ENCODE measurements at places on chromosomes 13 and 19.
A peak's percentile ranks its signal among the peaks of the same experiment; 100 is the strongest.

GRCh38 chr13:60603049-60603448 lies 206.0 kb downstream of the TDRD3 start:
- H3K36me3 ChIP-seq: no peaks in the 10 kb centered on the region
- H3K4me3 ChIP-seq: no peak overlapping the region
- H3K27me3 ChIP-seq: no peaks in the 10 kb centered on the region
- H3K27ac ChIP-seq: no peak overlapping the region
- H3K4me1 ChIP-seq: no peaks in the 10 kb centered on the region
- DNase-seq: no peak

DNA sequence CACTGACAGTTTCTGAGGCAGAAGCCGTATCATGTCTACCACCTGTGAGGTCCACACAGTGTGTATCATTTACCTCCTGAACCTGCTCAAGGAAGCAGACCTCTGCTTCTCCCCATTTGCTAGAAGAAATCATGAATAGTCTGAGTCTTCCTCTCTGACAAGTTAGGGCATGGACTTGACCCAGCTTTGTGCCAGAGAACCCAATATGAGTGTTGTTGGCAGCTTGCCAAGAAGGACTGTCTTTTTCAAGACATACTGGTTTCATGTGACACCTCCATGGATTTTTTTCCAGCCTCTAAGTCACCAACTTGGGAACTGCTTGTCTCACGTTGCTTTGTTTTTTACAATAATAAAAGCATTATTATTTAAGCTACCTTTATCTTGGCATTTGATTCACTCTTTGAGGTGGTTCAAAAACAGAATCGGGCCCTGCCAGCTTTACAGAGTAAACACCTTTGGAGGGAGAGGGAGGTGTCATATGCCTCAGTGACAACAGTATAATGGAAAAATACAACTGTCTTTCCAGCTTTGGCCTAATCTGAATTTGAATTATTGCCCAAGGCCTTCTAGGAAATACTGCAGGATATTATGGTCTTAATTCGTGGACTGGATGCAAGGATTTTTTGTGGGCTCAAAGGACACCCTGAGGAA lies 9.6 kb downstream of the ZNF211 start:
- H3K27ac ChIP-seq: no peak overlapping the region
- H3K4me3 ChIP-seq: no peak overlapping the region
- H3K27me3 ChIP-seq: no peaks in the 10 kb centered on the region
- H3K36me3 ChIP-seq: peaks cover 38% of the 10 kb centered on the region
- no peaks in the 10 kb centered on the region for H3K4me1 ChIP-seq

GRCh38 chr13:28488376-28489005 lies 6.4 kb downstream of the FLT1 start:
- H3K27me3 ChIP-seq: peaks cover 20% of the 10 kb centered on the region
- peaks cover 1% of the 10 kb centered on the region for H3K4me1 ChIP-seq
- H3K27ac ChIP-seq: no peak overlapping the region
- DNase-seq: no peak

GRCh38 chr13:36601186-36601585 lies 72.6 kb upstream of the SERTM1 start:
- H3K4me3 ChIP-seq: no peak overlapping the region
- H3K36me3 ChIP-seq: no peaks in the 10 kb centered on the region
- H3K4me1 ChIP-seq: no peaks in the 10 kb centered on the region
- H3K27me3 ChIP-seq: no peaks in the 10 kb centered on the region

- H3K27ac ChIP-seq: peak overlapping the region; percentile 14
- H3K4me3 ChIP-seq: no peak overlapping the region
- H3K36me3 ChIP-seq: no peaks in the 10 kb centered on the region
- no peaks in the 10 kb centered on the region for H3K27me3 ChIP-seq
- peaks cover 13% of the 10 kb centered on the region for H3K4me1 ChIP-seq
- peak; percentile 64 for DNase-seq
Observed at GRCh38 chr13:32791545-32792172, 205.4 kb downstream of the PDS5B start.

GRCh38 chr13:39405107-39405506 lies 197.9 kb downstream of the LHFPL6 start:
- H3K27ac ChIP-seq: no peak overlapping the region
- no peaks in the 10 kb centered on the region for H3K4me1 ChIP-seq
- DNase-seq: no peak
- no peak overlapping the region for H3K4me3 ChIP-seq

- no peak overlapping the region for H3K27ac ChIP-seq
- peaks cover 14% of the 10 kb centered on the region for H3K27me3 ChIP-seq
- H3K4me3 ChIP-seq: no peak overlapping the region
- H3K36me3 ChIP-seq: no peaks in the 10 kb centered on the region
- no peak for DNase-seq
Observed at GRCh38 chr19:47729468-47729798, 15.9 kb upstream of the NOP53 start.

DNA sequence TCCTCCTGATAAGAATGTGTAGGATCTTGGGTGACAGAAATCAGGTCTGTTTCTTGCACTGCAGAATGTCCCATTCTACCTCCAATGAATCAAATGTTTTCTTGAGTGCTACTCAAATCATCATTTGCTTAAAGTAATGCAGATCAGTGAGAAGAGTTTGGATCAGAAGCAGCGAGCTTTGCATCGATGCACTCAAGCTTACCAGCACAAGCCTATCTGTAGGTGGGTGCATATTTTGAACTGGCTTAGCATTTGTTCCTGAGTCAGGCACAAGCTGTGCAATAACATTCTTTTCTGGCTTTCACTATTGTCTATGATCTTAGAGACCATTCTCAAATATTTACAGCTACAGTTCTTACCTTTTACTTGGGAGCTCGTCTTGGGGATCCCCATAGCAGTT lies 109.5 kb downstream of the UBL3 start:
- H3K27me3 ChIP-seq: no peaks in the 10 kb centered on the region
- H3K36me3 ChIP-seq: no peaks in the 10 kb centered on the region
- no peak for DNase-seq

DNA sequence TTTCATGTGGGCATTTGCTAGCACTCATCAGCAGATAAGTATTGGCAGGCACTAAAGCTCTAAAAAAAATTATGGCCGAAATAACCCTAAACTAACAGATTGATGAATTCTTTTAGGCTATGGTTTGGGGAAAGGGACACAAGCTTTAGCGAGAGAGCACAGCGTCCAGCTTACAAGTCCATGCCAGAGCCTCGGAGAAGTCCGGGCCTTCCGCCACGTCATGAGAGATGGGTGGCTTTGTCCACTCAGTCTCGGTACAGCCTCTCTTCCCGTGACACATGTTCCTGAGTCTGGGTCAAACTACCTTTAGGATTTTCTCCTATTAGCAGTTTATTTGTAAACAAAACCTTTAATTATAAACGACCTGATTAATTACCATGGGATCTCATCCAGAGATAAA lies 27.7 kb downstream of the TMTC4 start:
- H3K4me3 ChIP-seq: no peak overlapping the region
- no peak overlapping the region for H3K27ac ChIP-seq
- DNase-seq: no peak
- no peaks in the 10 kb centered on the region for H3K4me1 ChIP-seq

GRCh38 chr19:45103508-45104319 lies 10.7 kb downstream of the PPP1R37 start:
- peak overlapping the region; percentile 64 for H3K27ac ChIP-seq
- peak; percentile 53 for DNase-seq
- H3K4me3 ChIP-seq: peak overlapping the region; percentile 40
- no peaks in the 10 kb centered on the region for H3K36me3 ChIP-seq
- H3K4me1 ChIP-seq: peaks cover 33% of the 10 kb centered on the region
- H3K27me3 ChIP-seq: no peaks in the 10 kb centered on the region
